NCI-H1694 treated with DMSO at 0.1 percent for 48 hours (cell line): ENCODE measurements at places on chromosomes 2 and 18.

DNA sequence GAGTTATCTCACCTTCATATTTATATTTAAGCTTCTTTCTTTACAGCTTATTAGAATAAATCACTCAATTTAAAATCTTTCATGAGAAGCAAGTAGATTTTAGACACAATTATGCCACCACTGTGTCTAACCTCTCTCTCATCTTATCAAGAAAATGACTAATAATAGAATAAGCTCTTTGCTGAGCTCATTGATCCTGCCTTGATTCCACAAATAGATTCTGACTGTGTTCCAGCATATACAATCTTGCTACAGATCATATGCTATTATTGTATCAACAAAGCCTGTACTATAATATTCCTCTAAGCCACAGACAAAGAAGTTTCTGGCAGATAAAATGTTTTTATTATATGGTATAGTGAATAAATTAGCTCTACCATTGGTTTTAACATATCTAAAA lies 168.7 kb upstream of the GULP1 start:
- no peak for DNase-seq

GRCh38 chr2:171157109-171157500 lies 3.6 kb downstream of the TLK1 start:
- DNase-seq = no peak

- DNase-seq = no peak
These were observed 15.8 kb downstream of the PLEKHA3 start for GRCh38 chr2:178496049-178496448.

- DNase-seq = no peak
These were observed 87.4 kb downstream of the GAREM1 start for GRCh38 chr18:32383050-32383819.

GRCh38 chr2:127379712-127380355 lies 7.9 kb downstream of the MAP3K2 start:
- no peak for DNase-seq

- no peak for DNase-seq
These were observed 317.2 kb upstream of the ID2 start for GRCh38 chr2:8364668-8365067.

GRCh38 chr2:47028171-47028570 lies 112.6 kb upstream of the MCFD2 start:
- DNase-seq = no peak

- DNase-seq = no peak
These were observed 120.8 kb upstream of the CAB39 start for GRCh38 chr2:230591850-230592249.

GRCh38 chr2:208092093-208092832 lies 32.1 kb downstream of the CRYGD start:
- DNase-seq = no peak

GRCh38 chr18:72675394-72675793 lies 131.3 kb upstream of the CBLN2 start:
- no peak for DNase-seq

DNA sequence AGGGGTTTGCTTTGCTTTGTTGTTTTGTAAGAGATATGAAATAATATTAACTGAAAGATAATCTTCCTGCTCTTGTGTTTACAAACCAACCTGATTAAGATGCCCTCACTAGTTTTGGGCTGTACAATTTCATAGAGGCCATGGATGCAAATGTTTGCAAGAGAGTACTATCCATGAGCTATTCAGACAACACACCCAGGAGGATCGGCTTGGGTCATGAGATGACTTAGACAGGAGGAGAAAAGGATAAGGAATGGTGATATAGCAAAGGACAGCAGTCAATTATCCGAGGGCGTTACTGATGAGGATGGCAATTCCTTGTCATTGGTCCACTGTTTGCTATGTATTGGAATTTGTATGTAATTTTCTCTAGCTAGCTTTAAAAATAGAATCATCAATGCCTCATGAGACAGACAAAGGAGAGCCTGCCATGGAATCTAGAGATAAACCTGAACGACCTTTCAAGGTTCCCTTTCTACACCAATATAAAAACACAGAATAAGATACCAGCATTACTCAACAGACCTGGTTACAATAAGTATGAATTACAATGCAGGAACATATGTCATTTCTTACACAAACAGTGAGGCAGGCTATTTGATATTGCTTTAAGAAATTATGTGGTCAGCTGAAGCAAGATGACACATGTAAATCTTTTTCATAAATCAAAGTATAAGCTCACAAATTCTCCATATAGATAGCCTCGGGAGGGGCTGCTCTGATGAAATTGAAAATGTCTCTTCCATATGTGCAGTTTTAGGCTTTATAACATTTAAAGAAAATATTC lies 54.4 kb upstream of the SOS1 start:
- DNase-seq = no peak

- DNase-seq = no peak
These were observed 14.8 kb upstream of the C2orf66 start for GRCh38 chr2:196823750-196824522.

DNA sequence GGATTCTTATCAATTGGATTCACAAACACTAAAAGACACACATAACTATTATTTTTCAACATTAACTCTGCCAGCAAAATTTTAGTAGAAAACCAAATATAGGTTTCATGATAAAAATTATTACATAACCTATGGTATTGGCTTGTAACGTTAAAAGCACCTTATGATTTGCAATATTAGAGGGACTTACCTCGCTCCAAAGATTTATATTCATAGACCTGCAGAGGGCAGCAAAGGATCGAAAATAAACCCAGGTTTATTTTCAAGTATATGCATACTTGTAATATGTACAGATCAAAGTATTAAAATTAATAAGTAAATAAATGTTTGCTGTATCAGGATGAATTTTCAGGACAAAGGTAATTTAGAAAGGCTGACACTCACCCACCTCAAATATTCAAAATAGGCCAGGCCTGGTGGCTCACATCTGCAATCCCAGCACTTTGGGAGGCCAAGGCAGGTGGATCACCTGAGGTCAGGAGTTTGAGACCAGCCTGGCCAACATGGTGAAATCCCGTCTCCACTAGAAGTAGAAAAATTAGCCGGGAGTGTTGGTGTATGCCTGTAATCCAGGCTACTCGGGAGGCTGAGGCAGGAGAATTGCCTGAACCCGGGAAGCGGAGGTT lies 45.3 kb downstream of the LRPPRC start:
- DNase-seq = peak; percentile 52

- no peak for DNase-seq
These were observed 5.0 kb downstream of the CD28 start for GRCh38 chr2:203711399-203711798.

DNA sequence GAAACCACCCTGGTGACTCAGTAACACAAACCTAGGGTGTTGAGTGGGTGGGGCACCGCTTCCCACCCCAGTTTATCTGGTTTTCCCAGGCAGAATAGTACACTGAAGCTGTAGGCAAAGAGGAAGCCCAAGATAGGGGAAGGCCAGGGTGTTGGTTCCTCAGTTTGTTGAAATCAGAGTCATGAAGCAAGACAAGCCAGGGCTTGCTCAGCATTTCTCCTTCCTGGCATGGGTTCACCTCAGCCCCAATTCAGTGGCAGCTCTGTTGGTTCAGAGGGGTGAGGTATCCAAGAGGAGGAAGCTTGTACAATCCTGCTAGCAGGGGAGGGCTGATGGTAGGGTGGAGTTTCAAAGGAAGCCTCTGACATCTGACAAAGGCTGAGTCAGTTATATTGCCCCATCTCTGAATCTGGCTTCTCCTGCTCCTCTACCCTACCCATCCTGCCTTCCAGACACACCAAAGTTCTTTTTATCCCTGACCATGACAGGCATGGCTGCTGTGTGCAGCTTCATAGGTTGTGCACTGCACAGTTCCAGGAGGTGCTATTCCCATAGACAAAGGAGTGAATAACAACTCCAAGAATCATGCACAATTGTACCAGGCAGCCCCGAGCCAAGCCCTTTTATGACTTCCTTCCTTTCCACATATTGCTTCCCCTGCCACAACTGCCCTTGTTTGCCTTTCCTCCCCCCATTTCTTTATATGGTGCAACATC lies 24.9 kb upstream of the RAB10 start:
- no peak for DNase-seq

- DNase-seq = peak; percentile 20
These were observed 45.2 kb downstream of the ADNP2 start for GRCh38 chr18:80154293-80154692.

DNA sequence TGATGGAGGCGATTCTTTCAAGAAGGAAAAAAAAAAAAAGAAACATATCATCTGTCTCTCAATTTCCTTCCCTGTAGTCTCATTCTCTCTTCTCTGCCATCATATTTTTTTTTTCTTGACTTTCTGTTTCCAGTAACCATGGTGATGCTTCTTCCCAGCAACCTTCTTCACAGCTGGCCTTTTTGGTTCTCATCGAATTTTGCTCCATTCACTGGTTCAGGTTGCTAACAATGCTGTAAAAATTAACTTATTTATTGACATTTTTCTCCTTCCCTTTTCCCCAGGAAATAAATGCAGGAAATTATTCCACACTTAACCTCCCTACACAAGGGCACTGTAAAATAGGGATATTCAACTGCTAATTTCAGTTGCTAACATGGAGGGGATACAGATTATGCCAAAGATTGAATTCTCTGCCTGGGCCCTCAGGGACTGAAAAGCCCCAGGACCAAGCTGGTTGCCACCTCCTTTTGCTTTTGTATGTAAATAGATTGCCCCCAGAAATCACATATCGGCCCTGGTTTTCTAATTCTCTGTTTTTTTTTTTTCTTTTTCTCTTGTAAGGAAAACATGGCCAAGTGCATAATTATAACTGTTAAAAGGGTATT lies 154.7 kb downstream of the MAP2 start:
- DNase-seq = peak; percentile 35

- DNase-seq = no peak
These were observed 19.2 kb downstream of the TMEM185B start for GRCh38 chr2:120204022-120204405.

DNA sequence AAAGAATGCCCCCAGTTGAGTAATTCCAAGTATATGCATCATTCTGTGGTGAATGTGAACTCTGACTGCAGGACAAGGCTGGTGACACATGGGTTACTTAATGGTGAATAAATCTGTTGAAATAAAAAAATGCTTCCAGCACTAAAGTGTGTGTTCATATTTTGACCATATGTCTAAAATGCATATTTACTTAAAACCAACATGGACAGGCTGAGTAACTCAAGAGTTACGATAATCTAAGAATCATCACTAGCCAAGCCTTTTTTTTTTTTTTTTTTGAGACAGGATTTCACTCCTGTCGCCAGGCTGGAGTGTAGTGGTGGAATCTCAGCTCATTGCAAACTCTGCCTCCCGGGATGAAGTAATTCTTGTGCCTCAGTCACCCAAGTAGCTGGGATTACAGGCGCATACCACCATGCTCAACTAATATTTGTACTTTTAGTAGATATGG lies 47.1 kb upstream of the CCBE1 start:
- no peak for DNase-seq

DNA sequence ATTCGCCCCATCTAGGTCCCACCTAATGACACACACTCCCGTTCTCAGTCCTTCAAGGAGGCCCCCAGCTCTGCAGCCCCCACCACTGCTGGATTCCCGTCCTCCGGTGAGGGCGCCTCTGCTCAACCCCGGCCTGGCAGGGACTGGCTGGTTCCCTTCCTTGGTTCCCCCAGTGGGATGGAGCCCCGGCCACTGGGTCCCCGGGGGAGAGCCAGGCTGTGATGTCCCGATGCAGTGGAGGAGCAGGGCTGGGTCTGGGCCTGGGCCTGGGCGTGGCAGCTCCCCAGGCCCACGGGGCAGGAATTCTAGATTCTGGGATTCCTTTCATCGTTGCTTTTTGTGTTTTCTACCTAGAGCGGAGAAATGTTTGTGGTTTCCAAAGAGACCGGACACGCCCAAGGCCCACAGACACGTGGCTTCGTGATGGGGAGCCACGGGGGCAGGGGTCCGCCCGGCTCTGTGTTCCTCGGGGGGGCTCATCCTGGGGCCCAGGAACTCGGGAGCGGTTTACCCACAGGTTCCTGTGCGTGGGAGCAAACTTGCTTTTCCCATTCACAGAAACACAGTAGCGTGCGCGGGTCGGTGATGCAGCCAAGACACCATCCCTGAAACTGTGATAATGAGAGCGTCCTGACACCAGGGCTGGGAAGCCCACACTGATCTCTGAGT lies 67.0 kb downstream of the SLC66A2 start:
- DNase-seq = no peak

GRCh38 chr2:202148515-202149154 lies 75.6 kb downstream of the KIAA2012 start:
- no peak for DNase-seq

GRCh38 chr2:20203072-20203471 lies 21.9 kb downstream of the SDC1 start:
- DNase-seq = no peak

DNA sequence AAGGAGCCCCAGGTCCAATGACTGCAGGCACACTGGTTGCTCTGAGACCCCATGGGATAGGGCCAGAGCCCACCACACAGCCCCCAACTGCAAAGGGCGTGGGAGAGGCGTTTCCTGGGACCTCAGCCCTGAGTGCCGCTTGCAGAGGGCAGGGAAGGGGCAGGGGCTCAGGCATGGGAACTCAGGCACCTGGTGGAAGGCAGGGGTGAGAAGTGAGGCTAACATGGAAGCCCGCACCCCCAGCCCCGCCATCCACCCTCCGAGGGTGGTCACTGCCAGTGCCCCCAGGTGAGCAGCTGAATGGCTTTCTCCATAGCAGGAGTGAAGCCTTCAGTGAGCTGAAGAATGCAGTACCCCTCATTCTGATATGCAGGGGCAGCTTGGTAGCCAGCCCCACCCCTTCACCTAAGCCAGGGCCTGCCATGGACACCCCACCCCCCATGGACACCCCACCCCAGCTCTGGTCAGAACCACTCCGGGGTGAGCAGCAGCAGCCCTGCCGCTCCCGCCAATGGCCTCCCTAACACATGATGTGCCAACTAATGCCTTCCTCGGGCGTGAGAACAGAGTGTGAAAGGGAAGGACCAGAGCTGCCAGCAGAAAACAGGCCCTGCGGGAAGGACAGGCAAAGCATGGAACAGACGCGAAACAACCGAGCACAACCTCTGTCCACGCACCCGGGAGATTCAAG lies 6.6 kb downstream of the KIF1A start:
- no peak for DNase-seq

DNA sequence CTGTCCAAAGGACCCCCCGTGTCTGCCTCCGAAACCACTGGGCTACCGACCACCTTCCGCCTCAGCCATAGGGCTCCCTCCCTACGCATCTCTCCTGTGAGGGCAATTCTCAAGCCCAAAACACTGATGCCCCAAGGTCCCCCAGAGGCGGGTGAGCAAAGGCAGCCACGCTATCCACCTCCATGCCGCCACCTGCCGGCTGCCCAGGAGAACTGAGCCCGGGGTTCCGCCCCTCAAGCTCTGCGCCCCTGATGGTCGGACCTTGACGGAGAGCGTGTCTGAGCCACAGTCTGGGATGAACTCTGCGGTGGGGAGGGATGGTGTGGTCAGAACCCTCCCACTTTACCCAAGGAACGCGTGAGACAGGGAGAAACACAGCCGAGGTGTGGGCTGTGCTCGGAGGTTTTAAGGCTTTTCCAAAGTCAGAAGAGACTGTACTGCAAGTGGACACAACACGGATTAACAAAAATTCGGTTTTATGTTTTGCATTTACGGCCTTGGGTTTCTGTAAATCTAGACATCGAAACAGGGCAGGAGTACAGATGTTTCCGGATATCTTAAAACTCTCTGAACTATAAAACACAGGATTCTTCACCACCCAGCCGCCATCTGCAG lies 114.1 kb downstream of the ZNF516 start:
- DNase-seq = no peak
